ENCODE measurements at places on chromosomes 6 and 20.

- DNase-seq = peak; percentile 21
Observed at GRCh38 chr20:33909331-33909921, 84.3 kb upstream of the RALY start.

DNA sequence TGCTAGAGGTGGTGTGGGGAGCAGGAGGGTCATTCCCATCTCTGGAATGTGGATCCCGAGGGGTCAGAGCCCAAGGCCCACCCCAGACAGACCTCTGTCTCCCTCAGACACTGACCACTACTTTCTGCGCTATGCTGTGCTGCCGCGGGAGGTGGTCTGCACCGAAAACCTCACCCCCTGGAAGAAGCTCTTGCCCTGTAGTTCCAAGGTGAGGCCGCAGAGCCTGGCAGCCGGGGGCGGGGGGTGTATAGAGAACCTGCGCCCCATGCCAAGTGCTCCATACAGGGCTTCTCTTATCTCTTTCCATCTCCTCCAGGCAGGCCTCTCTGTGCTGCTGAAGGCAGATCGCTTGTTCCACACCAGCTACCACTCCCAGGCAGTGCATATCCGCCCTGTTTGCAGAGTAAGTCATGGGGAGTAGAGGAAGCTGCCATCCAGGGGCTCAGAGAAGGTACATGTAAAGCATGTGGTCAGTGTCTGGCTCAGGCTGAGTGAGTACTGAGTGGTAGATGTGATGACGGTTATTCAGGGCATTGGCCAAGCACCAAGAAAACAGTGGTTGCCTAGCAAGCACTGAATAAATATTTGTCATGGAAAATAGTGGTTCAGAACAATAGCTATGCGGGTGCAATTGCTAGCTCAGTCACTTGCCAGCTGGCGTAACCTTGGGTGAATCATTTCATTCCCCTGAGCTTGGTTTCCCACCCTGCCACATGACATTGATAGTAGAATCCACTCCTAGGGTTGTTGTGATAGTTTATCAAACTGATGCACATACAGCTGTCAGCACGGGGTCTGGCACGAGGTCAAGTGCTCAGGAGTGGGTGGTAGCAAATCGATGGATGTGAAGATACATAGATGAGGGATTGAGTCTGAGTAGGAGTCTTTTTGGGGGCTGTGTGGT, 3.5 kb downstream of the PIGT start:
- DNase-seq = no peak

DNA sequence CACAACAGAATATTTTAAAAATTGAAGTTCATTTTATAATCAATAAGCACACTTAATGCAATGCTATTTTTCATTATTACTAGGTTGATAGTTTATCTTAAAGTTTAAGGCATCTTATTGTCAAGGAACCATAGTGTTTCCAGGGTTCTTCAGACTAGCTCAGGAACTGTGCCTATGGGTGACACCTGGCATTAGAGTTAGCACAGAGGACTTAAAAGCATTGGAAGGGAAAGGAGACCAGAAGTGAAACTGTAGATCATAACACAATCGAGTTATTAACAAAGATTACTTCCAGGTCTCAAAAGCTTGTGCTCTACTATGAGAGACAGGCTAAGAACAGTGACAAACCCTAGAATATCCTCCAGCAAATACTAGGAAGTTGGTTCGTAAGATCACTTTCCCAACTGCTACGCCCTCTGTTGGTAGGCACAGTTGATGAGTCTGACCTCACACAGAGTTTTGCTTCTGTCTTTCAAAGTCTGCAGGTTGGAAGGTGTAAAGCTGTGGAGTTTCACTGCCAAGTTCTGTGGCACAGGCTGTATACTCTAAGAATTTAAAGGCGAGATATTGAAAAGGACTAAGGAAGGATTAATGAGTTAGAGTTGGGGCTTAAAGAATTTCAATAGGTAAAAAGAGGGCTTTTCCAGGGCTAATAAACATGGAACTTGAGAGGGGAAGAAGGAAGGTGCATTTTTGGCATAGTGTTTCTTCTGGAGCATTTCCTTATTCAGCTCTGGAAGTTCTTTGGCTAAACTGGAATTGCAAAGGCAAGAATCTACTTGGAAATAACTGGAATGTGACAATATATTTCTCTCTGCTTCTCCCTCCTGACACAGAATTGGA, 531.3 kb upstream of the JAG1 start:
- peak; percentile 85 for DNase-seq

DNA sequence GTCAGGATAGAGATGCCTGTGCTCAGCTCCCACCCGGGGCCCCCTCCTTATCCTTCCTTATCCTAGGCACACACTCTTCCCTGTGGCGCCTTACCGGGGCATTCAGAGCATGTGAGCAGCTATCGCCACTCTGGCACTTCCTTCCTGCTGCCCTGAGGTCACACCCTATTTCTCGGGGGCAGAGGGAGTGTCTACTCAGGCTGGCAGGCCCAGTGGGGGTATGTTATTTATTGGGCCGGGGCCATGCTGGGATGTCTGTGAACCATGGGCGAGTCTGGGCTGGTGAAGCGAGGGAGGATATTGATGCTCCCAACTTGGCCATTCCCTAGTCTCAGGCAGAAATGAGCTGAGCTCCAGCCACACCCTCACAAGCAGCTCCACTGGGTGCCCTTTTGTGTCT, 3.9 kb upstream of the LY6G6D start:
- DNase-seq = no peak

DNA sequence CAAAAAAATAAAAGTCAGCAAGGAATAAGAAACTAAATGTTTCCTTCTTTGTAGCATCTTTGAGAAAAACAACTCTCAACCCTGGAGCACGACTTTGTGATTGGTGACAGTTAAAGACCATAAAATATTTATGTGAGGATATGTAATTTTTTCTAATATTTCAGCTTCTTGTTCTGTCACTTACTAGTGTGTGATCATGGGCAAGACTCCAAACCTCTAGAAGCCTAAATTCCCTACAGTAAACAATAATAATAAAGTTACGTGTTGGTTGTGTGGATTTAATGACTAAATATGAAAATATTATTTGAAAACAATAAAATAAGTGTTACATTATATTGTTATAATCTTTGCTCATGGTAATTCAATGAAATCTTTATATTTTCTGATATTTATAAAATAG, 735.6 kb upstream of the MARCKS start:
- DNase-seq = no peak

- no peak for DNase-seq
Observed at GRCh38 chr20:10686356-10687133, 12.7 kb upstream of the JAG1 start.

- no peak for DNase-seq
Observed at GRCh38 chr6:118334634-118335033, 213.5 kb upstream of the PLN start.

DNA sequence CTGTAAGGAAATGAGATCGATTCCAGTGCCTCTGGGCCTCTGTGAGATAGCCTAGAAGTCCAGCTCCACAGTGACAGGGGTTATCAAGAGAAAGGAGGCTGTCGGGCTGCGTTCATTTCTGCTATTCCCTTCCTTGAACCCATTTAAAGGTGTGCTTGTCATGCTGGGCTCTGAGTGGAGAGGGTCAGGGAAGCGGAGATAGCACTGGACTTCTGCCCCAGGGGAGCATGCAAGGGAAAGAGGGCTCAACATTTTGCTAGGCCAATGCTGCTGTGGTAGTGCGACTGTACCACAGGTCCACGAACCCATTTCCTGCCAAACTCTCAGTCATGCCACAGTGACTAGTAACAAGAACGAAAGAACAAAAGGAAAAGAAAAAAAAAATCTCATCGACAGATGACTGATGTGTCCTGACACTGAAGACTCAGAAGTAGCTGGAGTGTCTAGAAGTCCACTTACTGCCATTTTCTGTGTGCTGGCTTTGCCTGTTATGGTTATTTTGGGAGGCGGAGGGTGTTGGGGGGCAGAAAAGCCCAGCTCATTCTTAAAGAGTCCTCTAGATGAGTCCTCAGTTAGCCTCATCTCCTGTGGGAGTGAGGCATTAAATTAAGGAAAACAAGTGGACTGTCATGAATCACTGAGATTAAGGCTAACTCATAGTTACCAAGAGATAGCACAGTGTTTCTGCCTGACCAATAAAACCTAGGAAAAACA, 8.1 kb downstream of the NEDD9 start:
- no peak for DNase-seq

DNA sequence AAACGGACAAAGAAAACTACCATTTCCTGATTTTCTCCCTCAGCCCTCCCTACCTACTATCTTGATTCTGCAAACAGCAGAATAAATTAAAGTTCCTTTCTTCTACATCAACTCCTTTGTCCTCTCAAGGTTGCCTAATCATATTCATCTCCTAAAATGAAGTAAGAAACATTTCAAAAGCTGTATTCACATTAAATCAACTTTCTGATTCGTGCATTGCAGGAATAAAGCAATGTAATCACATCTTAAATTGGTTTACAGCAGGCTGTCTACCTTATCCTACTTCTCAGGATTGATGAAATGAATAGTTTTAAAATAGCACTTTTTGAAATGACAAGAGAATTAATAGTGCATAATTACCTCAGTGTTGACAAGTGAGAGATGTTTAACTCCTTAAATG, 25.1 kb downstream of the PRKN start:
- no peak for DNase-seq

- peak; percentile 55 for DNase-seq
Observed at GRCh38 chr6:148760568-148761526, 14.0 kb downstream of the UST start.

DNA sequence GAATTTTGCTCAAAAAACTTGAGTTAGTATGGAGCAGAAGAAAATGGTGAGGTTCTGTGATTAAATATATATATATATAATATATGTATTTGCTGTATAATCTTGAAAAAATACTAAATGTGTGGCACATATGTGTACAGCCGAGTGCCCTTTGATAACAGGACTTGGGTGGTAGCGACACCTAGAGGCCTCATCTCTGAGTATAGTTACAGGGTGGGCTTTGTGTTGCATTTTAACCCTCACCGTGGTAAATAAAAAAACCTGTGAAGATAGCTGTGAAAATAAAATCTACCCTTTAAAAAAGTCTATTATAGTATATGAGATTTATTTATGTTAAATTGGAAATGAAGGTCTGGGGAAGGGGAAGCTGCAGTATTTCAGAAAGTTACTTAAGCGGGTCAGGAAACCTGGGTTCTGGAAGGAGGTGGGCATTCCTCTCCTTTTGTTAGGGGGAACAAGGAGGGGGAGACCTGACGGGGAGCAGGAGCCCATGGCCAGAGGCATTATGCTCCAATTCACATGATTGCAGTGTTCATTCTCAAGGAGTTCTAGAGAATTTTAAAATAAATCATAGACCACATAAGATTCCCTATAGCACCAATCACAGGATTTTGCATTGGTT, 82.7 kb downstream of the SH3BGRL2 start:
- peak; percentile 77 for DNase-seq

DNA sequence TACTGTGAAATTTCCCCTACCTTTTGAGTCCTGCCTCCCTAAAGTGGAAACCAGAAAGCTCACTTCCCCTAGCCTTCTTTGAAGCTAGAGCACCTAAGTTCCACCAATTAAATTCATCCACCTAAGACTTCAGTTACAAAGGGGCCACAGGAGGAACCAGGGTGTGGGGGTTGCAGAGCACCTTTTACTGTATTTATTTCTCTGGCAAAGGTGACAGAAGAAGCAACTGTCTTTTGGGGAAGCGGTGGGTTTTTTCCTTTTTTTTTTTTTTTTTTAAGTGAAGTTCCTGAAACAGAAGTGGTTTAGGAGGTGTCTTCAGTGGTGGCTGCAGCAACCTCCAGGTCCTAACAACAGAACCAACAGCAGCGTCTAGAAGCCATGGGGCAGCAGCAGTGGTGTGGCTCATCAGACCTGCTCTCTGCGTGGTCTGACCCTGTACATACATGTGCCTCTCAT, 13.1 kb downstream of the PSMB9 start:
- DNase-seq = no peak

- DNase-seq = no peak
Observed at GRCh38 chr6:68126089-68126749, 508.9 kb upstream of the ADGRB3 start.
